ENCODE measurements at places on chromosomes 4 and X. TPM values are rescaled to one million over a fixed set of nuclear protein-coding genes. Genes with fewer than 3 reads are reported as not detected.

The NPY2R gene
- total RNA-seq, result 2.6 TPM

The STK26 gene
- total RNA-seq, result 12.9 TPM

- DNase-seq, result no peak
Measured at GRCh38 chr4:119521268-119521667, 107.3 kb downstream of the PDE5A start.

DNA sequence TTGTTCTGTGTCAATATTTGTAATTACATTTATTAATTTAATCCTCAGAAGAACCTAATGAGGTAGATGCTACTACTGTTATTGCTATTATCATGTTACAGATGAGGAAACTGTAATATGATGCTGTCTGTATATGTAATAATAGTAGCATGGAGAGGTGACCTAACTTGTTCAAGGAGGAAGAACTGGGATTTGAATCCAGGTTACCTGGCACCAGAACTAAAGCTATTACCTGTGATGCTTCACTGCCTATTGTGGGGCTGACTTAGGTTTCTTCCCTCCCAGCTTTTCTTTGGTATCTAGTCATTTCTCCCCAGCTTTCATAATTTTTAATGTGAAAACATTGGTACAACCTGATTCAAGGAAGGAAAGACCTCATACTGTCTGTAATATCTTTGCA lies 43.6 kb downstream of the RAPGEF2 start:
- DNase-seq, result no peak

GRCh38 chrX:44224760-44225159 lies 118.7 kb downstream of the EFHC2 start:
- no peak for DNase-seq

Measured in prostate gland (tissue), 2 donors.